CD4-positive, alpha-beta T cell treated with Interferon gamma for 1 hour (primary cell): ENCODE measurements at places on chromosomes 7 and 10.

GRCh38 chr10:85674851-85675250, 691.7 kb downstream of the GRID1 start:
- no peak for DNase-seq

GRCh38 chr7:32062150-32062549, 8.1 kb downstream of the PDE1C start:
- DNase-seq = no peak

DNA sequence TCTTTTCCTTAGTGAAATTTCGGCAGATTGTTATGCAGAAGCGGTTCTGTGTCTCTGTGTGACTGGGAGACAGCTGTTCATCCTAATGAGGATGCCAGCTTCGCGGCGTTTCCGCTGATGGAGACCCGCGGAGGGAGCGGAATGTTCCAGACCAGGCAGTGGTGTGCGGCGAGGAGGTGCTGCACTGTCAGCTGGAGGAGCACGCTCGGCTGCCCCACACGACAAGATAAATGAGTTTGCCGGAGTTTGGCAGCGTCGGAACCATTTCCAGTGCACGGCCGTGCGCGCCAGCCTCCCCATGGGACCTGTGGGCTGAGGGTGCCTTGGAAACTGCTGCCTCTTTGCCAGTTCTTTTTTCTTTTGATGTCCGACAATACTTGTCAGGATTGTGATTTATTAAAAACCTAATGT, 64.6 kb downstream of the WDR37 start:
- DNase-seq = no peak

DNA sequence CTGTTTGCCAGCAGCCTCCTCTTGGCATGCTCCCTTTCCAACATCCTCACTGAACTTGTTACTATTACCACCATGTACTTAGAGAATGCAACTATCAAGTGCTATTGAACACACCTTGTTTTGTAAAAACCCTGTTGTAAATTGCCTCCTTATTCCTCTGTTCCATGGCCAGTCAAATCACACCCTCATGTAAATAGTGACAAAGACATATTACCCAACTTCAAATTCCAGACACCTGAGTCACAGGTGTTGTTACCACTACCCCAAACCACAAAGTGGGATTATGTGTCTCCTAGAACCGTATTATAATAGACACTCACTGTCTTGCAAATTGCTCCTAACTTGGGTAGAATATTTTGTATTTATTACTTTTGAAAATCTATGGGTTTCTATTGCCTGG, 263.2 kb upstream of the C7orf33 start:
- DNase-seq = no peak

- DNase-seq = peak; percentile 40
Measured at GRCh38 chr7:102045681-102046372, 228.4 kb downstream of the CUX1 start.

- DNase-seq = no peak
Measured at GRCh38 chr10:52485462-52485861, 171.4 kb downstream of the DKK1 start.

- no peak for DNase-seq
Measured at GRCh38 chr10:20606985-20607384, 290.1 kb downstream of the NEBL start.

DNA sequence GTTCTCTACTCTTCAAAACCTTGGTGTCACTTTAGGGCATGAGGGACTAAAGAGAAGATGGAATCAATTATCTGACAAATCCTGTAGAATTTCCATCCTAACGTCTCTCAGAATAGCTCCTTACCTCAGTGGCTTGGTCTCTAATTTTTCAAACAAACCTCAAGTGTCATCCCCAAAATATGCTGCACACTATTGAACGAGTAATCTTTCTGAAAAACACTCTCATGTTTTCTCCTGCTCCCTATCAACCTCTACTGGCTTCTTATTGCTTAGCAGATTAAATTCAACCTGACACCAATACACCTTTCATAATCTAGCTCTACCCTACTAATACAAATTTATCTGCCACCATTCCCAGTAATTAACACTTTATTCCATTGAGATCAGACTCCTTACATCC, 8.5 kb downstream of the CNOT4 start:
- no peak for DNase-seq

- DNase-seq = no peak
Measured at GRCh38 chr10:53453196-53453595, 680.6 kb upstream of the MBL2 start.

GRCh38 chr7:118079369-118079768, 104.6 kb upstream of the LSM8 start:
- no peak for DNase-seq

DNA sequence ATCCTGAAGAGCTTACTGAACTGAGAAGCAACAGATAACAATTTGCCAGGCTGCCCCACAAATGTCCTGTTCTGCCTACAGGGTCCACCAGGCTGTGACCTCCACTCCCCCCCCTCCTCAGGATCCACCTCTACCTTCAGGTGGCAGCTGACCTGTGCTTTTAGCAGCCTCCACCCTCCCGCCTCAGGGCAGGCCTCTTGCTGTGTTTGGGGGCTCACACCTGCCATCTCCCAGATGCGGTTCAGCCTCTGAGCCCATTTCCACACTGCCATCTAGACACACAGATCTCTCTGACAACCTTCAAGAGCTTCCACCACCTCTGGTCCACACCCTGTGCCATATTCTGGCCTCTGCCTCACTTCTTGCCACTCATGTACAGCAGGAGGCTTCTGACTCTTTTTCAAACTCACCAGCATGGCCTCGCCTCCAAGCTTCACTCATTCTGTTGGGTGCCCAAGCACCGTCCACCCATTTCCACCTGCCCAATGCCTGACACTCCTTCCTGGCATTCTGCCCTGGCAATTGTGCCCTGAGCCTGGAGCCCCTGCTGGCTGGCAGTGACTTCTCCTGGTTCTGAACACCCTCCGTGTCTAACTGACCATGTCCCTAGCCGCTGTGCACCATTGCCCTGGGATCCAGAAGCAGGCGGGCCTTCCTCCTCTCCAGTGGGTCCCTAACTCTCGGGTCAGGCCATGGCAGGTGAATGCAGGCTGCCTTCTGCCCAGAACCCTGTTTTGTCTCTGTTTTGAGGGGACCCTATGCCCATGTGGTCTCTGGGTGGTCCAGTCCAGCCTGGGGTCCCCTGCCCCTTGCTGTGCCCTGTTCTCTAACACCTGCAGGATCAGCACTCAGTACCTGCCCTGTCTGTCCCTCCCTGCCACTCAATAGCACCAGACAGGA, 18.5 kb downstream of the TMEM72 start:
- DNase-seq = no peak

DNA sequence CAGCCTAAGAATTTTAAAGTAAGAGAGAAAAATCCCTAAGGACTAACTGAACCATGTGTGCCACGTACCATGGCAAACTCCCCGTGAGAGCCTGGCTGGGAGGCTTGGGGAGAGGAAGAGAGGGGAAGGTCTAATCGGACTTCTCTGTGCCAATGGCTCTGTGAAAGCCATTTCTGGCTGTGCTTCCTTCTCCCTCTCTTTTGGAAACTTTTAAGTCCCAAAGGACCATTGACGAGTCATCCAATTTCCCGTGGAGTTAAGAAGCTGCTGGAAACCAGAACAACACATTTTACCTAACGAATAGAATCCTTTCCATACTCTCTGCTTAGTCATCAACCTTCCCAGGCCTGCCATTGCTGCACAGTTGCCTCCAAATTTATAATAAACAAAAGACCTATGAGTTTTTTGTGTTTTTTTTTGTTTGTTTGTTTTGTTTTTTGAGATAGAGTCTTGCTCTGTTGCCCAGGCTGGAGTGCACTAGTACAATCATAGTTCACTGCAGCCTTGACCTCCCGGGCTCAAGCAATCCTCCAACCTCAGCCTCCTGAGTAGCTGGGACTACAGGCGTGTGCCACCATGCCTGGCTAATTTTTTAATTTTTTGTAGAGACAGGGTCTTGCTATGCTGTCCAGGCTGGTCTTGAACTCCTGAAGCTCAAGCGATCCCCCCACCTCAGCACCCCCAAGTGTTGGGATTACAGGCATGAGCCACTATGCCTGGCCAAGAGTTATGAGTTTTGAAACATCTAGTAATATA, 13.2 kb downstream of the LAMB1 start:
- no peak for DNase-seq

- DNase-seq = no peak
Measured at GRCh38 chr10:47278152-47278473, 21.9 kb upstream of the GDF10 start.

DNA sequence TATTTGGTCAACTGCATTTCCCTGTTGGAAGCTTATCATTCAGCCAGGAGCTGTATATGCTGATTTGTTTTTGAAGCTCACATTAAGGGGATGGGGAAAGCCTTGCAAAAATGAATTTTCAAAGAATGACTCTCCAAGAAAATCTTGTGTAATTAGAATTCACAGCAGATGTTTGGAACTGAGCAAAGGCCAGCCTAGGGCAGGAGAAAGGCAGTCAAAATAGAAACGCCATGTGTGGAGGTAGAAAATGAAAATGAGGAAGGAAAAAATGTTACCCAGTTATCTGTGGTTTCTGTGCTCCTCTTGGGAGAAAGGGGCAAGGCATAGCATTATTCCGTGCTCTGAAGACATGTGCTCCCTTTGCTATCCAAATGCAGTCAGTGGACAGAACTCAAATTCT, 93.5 kb downstream of the NRP1 start:
- no peak for DNase-seq

DNA sequence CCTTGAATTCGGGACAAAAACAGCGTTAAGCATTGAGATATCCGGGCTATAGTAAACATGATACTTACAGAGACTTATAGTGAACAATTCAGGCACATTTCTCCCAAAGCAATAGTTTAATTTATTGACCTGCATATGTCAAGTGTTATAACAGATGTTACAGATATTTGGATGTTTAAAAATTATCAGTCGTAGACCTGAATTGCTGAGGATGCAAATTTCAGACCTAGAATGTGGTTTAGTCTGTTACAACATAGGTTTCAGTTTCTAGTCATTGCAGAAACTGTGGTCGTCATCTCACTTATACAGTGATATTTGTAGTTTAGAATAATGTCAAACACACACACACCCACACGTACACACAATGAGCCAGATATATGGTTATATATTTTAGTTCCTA, 85.2 kb downstream of the VTI1A start:
- no peak for DNase-seq

DNA sequence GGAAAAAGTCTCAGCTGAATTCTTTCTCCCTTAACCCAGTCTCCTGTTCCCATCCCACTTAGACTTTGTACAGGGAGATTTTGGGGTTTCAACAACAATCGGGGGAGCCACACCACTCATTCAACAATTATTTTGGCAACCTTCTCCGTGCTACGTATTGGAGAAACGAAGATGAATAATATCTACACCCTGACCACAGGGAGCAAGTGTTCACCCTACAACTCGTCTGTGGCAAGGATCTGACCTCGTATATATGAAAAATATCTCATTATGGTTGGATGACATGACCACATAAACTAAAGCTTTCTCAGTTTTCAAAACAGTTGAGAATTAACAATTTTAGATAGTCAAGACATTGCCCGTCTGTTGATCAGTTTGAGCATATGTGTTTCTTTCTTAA, 302.1 kb downstream of the CACNA2D1 start:
- no peak for DNase-seq

DNA sequence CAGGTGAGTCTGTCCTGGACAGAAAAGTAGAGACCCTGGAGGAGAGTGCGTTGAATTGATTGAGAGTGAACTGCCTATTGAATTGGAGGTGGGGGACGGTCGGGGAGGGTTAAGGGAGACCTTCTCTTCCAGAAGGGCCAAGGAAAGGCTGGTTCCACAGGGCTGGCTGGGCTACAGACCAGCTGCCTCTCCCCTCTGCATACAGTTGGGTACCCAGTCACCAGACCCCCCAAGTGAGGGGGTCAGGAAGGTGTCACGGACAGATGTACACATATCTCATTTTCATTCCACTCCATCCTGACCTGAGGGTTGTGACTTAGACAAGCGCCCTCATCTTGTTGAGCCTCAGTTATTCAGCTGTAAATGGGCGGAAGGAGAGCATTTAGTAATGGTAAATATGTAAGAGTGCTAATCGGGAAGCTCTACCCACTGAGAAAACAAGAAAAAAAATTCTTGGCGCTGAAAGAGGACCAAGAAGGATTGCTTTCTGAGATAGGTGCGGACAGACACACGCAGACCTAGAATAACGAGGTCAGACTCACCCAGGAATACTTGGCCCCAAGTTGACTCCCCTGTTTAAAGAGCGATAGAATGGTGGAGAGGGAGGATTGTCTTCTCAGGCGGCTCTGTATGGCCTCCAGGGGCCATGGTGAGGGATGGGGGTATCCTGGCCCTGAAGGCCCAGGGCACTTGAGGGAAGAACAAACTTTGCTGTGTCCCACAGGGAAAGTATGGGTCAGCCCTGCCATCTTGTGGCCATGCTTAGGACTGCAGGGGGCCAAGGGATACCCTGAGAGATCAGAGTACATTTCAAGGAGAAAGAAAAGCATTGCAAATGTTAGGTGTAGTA, 7.2 kb upstream of the MBL2 start:
- peak; percentile 11 for DNase-seq

DNA sequence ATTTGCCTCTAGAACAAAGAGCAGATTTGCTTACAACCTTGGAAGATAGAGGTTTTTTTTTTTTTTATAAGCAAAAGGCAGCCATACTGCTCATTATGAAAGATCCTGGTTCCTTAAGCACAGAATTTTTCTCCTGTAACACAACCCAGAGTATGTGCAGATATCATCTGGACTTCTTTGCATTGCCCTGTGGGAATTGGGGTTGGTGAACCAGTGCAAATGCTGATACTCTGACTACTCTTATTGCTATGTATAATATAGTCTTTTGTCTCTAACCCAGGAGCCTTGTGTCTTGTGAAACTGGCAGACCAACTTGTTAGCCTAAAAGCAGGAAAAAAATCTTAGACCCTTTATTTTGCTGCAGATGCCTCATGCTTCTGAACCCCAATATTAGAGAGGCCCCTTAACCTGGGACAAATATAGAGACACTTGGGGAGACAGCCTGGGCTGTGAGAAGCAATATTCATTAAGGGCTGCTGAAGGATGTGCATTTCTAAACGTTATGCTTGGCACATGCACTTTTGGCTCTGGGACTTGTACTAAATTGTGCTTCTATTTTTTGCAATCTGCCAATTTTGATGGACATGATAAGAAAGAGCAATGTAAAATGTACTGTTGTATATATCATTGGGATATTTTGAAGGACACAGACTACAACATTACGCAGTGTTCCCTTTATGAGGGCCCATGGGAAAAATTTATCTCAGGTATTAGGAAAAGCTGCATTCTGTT, 78.9 kb downstream of the ANLN start:
- DNase-seq = no peak
